Vagina (tissue), 2 donors: ENCODE measurements at places on chromosomes 13 and 19.
A peak's percentile ranks its signal among the peaks of the same experiment; 100 is the strongest.

DNA sequence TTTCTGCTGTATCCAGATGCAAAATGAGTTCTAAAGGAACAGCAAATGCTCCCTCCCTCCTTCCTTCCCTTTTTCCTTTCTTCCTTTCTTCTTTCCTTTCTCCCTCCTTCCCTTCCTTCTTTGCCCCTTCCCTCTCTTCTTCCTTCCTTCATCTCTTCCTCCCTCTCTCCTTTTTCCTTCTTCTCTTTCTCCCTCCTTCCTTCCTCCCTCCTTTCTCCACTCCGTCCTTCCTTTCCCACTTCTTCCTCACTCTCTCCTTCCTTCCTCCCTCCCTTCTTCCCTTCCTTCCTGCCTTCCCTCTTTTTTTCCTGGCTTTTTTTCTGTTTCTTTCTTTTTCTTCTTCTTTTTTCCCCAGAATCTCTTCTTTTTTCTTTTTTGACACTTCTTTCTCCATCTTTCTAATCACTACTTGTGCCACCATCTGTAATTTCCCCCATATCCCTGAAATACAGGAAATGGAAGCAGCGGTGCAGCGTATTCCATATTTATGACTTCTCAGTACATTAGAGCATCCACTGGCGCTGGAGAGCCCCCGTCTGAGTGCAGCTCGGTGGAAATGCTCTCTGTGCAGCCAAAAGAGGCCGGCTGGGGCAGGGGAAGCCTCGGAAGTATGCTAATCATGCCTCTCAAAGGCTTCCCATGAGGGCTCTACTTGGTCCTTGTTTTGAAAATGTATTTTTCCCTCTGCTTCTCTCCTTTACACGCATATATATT, 275.6 kb downstream of the TSHZ3 start:
- no peak for DNase-seq

DNA sequence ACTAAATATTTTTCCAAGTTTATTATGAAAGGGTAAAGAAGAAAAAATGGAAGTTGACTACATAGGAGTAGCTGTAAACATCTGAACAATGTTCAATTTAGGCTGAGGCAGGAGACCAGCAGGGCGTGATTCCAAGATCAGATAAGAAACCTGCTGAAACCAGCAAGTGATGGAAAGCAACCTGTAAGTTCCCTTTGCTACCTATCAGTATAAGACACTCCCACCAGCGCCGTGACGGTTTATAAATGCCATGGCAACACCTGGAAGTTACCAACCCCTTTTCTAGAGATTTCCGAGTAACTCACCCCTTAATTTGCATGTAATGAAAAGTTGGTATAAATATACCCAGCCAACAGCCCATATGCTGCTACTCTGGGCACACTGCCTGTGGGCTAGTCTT, 1.1 kb upstream of the ZNF45 start:
- no peak for DNase-seq

GRCh38 chr13:25768376-25768775, 283.4 kb downstream of the SHISA2 start:
- no peak for DNase-seq

- no peak for DNase-seq
These were observed 1.7 kb upstream of the DNAJB1 start for GRCh38 chr19:14519860-14520407.

- peak; percentile 99 for DNase-seq
These were observed 461 bp upstream of the HSPB6 start for GRCh38 chr19:35757231-35757748.

DNA sequence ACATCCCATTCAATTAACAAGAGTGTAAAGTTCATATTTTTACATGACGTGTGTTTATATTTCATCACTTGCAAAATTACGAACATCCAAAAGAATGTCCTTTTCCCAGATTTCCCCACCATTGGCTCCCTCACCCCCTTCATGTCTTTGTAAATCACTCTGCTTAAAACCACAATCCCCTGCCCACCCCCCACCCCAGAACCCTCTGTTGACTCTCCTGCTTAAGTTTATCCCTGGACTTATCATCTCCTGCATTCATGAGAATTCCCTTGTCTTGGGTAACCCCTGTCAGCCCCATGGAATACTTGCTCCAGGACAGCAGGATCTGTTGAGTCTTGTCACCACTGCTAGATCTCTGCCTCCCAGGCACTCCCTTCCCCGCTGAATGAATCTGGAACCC, 109.9 kb downstream of the COL4A1 start:
- no peak for DNase-seq

DNA sequence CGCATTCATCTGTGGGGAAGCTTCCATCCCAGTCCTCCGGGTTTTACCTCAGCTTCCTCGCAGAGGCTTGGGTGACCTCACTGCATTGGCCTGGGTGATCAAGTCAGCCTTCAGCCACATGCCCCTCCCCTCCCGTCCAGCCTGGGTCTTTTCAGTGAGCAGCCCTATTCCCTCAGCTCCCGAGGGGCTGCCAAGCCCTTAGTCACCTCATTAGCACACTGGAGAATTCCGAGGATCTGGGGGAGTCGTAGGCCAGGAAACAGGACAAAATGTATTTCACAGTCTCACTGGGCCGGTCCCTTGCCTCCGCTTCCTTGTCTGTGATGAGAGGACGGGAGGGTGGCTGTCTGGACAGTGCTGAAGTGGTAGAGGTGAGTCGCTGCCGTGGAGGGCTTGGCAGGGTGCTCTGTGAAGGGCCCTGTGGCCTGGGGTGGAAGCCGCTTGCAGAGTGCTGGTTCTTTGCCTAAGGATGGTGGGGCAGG, 19.9 kb downstream of the KDM4B start:
- no peak for DNase-seq

- DNase-seq, result no peak
These were observed 2.4 kb downstream of the DZIP1 start for GRCh38 chr13:95642028-95642621.

DNA sequence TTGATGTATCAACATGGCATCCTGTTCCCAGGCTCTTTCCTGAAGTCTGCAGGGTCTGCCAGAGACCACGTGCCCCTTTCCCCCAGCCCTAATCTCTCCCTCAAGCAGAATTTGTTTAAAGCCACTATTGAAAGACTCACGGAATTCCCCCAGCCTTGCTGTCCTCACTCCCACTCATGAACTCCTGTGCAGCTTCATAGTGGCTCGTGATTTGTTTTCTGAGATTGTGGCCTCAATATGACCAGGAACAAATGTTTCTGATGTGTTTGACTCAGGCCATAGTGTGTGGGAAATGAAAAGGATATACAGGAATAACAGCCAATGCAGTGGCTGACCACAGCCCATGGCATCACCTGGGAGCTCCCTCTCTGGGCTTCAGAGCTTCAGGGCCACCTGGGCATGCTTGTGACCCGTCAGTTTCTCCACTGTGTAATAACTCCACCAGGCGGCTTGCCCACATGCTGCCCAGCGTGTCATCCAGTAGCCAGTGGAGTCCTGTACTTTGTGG, 8.1 kb upstream of the SERPINE3 start:
- no peak for DNase-seq

DNA sequence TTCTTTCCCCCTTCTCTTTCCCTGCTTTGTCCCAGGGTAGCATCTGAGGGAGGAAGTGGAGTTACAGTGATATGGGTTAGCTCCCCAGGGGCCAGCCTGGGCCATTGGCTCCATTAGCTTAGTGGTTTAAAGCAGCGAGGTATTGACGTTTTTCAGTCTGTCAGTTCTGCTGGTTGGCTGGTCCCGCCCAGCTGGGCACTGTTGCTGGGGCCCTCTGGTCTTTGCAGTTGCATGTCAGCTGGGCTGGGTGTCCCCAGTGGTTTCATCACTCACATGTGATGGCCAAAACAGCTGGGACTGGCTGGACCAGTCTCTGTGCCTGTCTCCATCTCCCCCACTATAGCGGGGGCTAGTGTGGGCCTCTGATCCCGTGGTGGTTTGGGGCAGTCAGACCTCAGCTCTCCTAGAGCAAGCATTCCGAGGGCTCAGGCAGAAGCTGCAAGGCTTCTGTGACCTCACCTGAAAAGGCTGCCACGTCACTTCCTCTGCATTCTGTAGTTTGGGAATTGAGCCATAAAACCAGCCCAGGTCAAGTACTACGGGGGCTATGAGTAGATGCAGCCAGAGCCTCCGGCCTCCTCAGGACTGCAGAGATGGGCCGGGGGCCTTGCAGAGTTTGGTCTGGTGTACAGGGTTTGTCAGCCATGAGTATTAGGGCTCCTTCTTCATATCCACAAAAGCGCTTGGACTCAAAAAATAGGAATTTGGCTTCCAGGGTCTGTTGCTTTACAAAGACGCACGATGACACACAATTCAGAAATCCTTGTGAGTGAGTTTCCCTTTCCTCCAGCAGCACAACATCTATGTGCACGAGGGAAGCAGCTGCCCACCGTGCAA, 30.0 kb downstream of the TSSK6 start:
- no peak for DNase-seq

- no peak for DNase-seq
These were observed 32.2 kb upstream of the ZNF726 start for GRCh38 chr19:23882493-23882892.

GRCh38 chr13:34941436-34941834, 635 bp upstream of the NBEA start:
- no peak for DNase-seq

- no peak for DNase-seq
These were observed 33.3 kb downstream of the IGFL2 start for GRCh38 chr19:46181388-46181779.

- DNase-seq, result no peak
These were observed 17.8 kb upstream of the ADGRE5 start for GRCh38 chr19:14363183-14364097.

GRCh38 chr19:28196101-28196500, 1016.9 kb downstream of the UQCRFS1 start:
- DNase-seq, result no peak

GRCh38 chr13:77378662-77379061, 51.8 kb upstream of the MYCBP2 start:
- DNase-seq, result no peak
